RWPE2 (cell line): ENCODE measurements at places on chromosomes 4 and X.
A peak's percentile ranks its signal among the peaks of the same experiment; 100 is the strongest.

GRCh38 chrX:69323786-69324720, 158.8 kb upstream of the PJA1 start:
- no peak for DNase-seq
- H3K27ac ChIP-seq = no peak overlapping the region
- H3K36me3 ChIP-seq = no peaks in the 10 kb centered on the region
- no peaks in the 10 kb centered on the region for H3K4me1 ChIP-seq
- H3K4me3 ChIP-seq = no peak overlapping the region

DNA sequence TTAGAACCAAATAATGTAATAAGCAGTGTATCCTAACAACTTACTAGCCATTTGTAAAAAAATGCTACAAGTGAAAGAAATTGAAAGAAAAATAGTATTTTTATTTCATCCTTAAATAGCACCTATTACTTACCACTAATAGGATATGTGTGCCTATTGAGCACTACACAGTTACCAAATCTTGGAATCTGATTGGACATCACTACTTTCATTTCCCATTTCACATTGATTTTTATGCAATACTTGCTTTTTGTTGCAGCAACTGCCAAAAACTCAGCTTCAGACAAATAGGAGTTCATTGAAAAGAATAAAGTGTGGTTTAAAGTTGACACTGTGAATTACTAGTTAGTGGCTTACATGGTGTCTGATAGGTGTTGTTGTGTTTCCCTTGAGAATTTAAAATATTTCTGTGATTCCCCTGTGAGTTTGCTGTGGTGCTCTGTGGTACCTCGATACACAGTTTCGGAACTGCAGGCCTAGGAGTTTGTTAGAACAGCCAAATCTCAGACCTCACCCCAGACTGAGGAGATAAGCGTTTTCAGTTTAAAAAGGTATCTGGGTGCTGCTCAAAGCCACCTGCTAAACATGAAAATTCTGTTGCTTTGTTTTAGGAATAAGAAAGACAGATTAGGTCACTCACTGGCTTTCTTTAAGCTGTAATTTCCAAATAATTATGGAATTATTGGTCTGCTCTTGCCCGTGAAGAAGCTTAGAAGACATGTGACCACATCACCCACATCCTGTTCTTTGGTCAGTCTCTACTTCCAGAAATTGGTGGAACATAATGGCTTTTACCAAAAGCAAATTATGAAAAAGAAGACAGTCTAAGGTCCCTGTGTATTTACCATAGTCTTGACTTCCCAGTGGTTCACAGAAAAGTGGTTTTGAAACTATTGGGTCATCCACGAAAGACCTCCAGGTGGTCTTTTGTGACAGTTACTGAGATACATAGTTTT, 97.8 kb downstream of the SYTL5 start:
- no peaks in the 10 kb centered on the region for H3K27me3 ChIP-seq
- no peaks in the 10 kb centered on the region for H3K4me1 ChIP-seq
- no peak overlapping the region for H3K27ac ChIP-seq
- no peaks in the 10 kb centered on the region for H3K36me3 ChIP-seq
- no peak for DNase-seq

DNA sequence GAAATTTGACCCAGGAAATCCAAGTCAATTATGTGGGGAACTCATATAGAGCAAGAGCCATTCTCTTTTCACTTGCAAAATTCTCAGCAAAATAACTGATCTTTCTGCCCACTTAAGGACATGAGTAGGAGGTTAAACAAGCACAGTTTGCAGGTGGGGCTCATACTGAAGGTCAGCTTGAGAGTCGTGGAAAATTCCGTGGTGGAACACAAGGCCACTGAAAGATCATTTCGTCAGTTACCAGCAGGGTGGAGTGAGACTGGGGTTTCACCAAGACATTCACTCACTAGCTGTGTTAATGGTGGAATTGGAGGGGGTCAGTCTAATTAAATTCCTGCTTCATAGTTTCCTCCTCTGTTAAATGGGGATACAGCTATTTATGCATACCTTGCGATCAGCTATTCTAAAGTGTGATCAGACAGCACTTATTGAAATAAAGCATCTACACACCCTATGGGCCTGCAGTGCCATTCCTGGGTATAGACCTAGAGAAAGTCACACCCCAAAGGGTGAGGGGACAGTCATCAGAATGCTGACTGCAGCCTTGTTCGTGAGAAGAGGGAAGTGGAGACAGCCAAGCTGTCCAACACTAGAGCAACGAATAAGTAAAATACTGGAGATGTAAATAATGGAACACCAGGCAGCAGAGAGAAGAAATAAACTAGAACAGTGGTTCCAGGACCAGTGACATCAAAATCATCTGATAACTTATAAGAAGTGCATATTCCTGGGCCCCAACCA, 42.7 kb upstream of the CLNK start:
- peaks cover 3% of the 10 kb centered on the region for H3K27me3 ChIP-seq
- no peaks in the 10 kb centered on the region for H3K36me3 ChIP-seq
- no peaks in the 10 kb centered on the region for H3K4me1 ChIP-seq
- H3K27ac ChIP-seq = no peak overlapping the region
- DNase-seq = no peak

DNA sequence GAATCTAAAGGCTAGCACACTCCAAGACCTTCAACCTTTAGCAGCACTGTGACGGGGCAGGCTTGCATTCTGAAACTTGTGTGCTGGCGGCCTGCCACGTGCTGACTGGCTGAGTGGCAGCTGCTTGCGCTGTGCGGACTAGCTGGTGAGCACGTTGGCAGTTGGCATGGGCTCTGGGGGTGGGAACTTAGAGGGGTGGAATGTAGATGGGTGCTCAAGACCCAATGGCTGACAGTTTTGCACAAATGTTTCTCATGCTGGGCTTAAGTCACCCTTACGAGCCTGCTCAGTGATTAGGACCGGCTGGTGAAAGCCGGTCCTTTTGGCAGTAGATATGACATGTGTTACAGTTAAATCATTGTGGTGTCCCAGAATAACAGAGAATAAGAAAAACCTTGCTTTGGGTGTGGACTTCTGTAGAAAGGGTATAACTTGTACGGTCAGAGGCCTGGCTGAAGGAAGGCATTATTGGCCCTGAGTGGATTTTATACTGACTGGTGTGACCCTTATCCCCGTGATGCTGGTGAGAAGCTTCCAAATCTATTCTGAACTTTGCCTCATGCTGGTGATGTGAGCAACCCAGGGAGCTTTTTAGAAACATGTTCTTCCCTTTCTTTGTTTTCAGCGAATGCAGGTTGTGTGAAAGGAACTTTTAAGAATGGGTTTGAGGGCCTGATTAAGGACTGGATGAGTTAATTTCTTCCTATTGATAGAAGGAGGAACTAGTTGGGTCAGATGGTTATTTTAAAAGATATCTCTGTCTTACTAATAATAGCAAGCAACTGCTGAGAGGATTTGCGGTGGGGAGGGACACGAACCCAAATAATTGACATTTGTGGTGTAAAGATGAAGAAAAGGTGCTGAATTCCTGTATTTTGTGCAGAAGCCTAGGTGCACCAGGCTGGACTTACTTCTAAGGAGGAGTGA, 107.4 kb upstream of the SLC4A4 start:
- no peaks in the 10 kb centered on the region for H3K27me3 ChIP-seq
- no peak for DNase-seq
- no peaks in the 10 kb centered on the region for H3K36me3 ChIP-seq
- no peaks in the 10 kb centered on the region for H3K4me1 ChIP-seq

- H3K4me3 ChIP-seq = no peak overlapping the region
- no peaks in the 10 kb centered on the region for H3K27me3 ChIP-seq
- no peak overlapping the region for H3K27ac ChIP-seq
- H3K36me3 ChIP-seq = no peaks in the 10 kb centered on the region
- DNase-seq = no peak
- H3K4me1 ChIP-seq = no peaks in the 10 kb centered on the region
Observed at GRCh38 chrX:70033348-70034051, 16.2 kb downstream of the AWAT2 start.

DNA sequence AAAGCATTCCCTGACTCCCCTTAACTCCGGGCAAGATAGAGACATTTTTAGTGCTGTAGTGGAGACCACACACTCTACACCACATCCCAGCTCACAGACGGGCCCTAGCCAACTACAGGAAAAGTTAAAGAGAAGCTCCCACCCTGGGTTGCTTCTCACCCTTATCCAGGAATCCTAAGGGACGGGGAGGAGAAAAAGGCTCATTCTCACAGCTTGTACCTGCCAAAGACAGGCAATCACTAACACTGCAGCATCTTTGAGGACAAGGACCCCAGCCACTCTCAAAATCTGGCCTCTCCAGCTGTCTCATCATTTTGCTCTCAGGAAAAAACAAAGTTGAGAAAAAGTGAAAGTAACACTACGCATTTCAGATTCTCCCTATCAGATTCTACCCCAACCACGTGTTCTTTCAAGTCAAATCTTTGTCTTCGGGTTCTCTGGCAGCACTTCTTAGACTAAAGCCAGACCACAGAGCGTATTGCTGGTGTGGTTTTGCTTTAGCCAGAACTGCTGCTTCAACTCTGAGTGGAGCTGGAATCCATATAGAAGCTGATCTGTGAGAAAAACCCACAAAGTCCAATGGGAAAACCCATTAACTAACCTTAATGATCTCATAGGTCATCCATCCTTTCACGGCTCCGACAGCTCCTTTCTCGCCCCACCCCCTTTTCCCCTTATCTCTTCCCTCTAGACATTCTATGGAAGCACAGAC, 605.9 kb upstream of the DIPK2B start:
- no peak for DNase-seq
- no peak overlapping the region for H3K4me3 ChIP-seq
- peaks cover 29% of the 10 kb centered on the region for H3K36me3 ChIP-seq
- peaks cover 45% of the 10 kb centered on the region for H3K4me1 ChIP-seq
- H3K27me3 ChIP-seq = no peaks in the 10 kb centered on the region
- H3K27ac ChIP-seq = peak overlapping the region; percentile 88

- peaks cover 3% of the 10 kb centered on the region for H3K4me1 ChIP-seq
- DNase-seq = no peak
- no peaks in the 10 kb centered on the region for H3K36me3 ChIP-seq
- no peak overlapping the region for H3K4me3 ChIP-seq
- H3K27me3 ChIP-seq = no peaks in the 10 kb centered on the region
Observed at GRCh38 chrX:45669715-45670340, 469.2 kb upstream of the DIPK2B start.

DNA sequence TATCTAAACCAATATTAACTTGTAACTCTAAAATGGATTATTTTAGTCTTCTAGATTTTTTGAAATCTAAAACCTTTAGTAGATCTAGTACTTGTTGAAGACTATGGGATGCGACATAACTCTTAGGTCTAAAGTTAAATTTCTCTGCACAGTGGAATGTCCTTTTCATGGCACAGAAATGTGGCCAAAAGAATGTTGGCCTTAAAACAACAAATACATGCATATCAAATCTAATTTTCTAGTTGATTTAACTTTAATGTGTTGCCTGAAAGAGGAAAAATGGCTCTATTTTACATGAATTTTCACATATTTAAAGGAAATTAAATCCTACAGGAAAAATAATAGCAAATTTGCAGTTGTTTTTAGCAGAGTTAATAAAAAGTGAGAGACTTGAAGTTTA, 30.3 kb downstream of the NFKB1 start:
- no peak overlapping the region for H3K4me3 ChIP-seq
- H3K4me1 ChIP-seq = peaks cover 14% of the 10 kb centered on the region
- no peak for DNase-seq
- no peaks in the 10 kb centered on the region for H3K27me3 ChIP-seq
- no peak overlapping the region for H3K27ac ChIP-seq
- peaks cover 23% of the 10 kb centered on the region for H3K36me3 ChIP-seq

DNA sequence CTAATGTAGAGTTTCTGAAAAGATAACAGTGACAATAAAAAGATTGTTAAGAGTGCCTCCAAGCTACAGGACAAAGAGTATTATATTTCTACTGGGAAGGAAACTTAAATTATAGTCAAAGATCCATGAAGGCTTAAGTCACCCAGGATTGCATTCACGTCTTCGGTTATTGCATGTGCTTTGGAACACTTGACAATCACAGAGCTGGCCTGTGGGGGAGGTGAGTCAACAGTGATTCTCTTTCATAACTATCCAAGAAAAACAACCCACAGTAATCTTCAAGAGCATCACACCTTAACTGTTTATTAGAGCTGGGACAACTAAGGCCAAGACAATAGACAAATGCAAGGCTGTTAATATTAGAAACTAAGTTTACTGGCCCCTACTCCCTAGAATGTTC, 40.3 kb downstream of the PDGFC start:
- peaks cover 32% of the 10 kb centered on the region for H3K36me3 ChIP-seq
- H3K27ac ChIP-seq = peak overlapping the region; percentile 91
- no peaks in the 10 kb centered on the region for H3K27me3 ChIP-seq
- no peak overlapping the region for H3K4me3 ChIP-seq

DNA sequence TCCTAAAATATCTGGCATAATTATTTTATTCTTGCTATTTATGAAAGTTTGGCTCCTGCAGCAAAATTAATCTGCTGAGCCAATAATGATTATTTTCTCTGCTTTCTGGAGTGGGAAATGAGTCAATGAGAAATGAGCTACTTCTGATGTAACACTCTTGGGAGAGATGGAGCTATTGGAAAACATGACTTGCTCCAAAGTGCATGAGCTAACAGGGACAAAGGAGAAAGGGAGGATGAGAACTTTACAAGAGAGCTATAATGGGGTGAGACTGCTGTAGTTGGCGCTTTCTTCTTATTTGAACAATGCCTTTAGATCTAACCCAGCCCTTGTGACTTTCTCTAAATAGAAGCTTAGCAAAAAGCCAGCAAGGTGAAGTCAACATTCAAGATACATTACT, 615.1 kb downstream of the ANKRD50 start:
- no peak overlapping the region for H3K27ac ChIP-seq
- H3K27me3 ChIP-seq = no peaks in the 10 kb centered on the region
- no peaks in the 10 kb centered on the region for H3K36me3 ChIP-seq
- H3K4me1 ChIP-seq = no peaks in the 10 kb centered on the region

GRCh38 chr4:77465271-77465670, 140.3 kb upstream of the CXCL13 start:
- no peak overlapping the region for H3K4me3 ChIP-seq
- H3K27me3 ChIP-seq = no peaks in the 10 kb centered on the region
- no peak overlapping the region for H3K27ac ChIP-seq
- H3K4me1 ChIP-seq = no peaks in the 10 kb centered on the region
- H3K36me3 ChIP-seq = no peaks in the 10 kb centered on the region
- no peak for DNase-seq

DNA sequence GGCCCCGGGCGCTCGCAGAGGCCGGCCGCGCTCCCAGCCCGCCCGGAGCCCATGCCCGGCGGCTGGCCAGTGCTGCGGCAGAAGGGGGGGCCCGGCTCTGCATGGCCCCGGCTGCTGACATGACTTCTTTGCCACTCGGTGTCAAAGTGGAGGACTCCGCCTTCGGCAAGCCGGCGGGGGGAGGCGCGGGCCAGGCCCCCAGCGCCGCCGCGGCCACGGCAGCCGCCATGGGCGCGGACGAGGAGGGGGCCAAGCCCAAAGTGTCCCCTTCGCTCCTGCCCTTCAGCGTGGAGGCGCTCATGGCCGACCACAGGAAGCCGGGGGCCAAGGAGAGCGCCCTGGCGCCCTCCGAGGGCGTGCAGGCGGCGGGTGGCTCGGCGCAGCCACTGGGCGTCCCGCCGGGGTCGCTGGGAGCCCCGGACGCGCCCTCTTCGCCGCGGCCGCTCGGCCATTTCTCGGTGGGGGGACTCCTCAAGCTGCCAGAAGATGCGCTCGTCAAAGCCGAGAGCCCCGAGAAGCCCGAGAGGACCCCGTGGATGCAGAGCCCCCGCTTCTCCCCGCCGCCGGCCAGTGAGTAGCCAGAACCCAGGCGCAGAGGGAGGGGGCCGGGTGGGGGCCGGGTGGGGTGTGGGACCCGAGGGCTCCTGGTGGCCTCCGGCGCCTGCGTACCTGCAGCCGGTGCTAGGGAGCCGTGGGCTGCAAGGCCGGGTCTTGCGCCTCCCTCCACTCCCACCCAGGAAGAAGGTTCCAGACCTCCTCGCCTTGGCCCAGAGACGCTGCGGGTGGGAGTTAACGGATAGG, 534 bp downstream of the MSX1 start:
- no peak overlapping the region for H3K27ac ChIP-seq
- H3K27me3 ChIP-seq = peaks cover 93% of the 10 kb centered on the region
- DNase-seq = peak; percentile 46
- peaks cover 3% of the 10 kb centered on the region for H3K4me1 ChIP-seq
- no peaks in the 10 kb centered on the region for H3K36me3 ChIP-seq
- H3K4me3 ChIP-seq = peak overlapping the region; percentile 43
